Immature natural killer cell (primary cell): ENCODE measurements at places on chromosomes 5 and 9.

GRCh38 chr9:129414377-129414992, 206.4 kb downstream of the C9orf50 start:
- peaks cover 55% of the 10 kb centered on the region for H3K27me3 ChIP-seq
- H3K4me1 ChIP-seq = peaks cover 26% of the 10 kb centered on the region
- H3K27ac ChIP-seq = peak overlapping the region; percentile 93
- H3K4me3 ChIP-seq = peak overlapping the region; percentile 68
- H3K36me3 ChIP-seq = peaks cover 10% of the 10 kb centered on the region

DNA sequence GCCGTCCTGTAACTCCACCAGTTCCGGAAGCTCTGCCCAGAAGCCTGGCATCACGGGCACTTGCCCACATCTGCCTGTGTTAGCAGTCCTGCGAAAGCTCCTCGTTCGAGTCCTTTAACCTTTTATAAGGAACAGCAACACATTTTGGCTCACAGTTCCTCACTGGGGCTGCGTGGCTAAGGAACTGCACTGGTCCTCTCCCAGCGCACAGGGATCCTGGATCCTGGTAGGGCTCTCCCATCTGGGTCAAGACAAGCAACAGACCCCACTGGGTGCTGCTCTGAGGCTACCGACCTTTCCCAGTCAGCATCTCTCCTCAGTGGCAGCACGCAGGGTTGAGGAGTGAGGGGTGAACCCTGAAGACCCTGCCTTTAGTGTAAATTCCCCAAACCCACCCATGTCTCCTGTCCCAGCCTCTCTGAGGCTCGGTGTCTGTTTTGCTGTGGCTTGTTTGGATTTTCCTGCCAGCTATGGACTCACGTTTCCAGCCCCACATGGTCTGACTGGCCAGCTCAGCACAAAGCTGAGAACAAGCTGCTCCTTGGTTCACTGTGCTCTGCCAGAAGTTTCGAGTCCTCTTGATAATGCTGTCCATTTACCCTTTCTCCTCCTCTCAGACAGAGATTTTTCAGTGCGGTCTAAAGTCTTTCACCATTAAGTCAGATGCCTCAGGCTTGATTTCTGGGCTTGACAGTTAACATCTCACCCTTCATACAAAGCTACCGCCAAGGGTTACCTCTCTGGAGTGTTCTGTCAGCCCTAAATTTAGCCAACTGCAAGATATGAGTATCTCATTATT, 80.0 kb downstream of the AK8 start:
- H3K4me1 ChIP-seq = peaks cover 5% of the 10 kb centered on the region
- H3K27ac ChIP-seq = no peak overlapping the region
- no peak for DNase-seq

DNA sequence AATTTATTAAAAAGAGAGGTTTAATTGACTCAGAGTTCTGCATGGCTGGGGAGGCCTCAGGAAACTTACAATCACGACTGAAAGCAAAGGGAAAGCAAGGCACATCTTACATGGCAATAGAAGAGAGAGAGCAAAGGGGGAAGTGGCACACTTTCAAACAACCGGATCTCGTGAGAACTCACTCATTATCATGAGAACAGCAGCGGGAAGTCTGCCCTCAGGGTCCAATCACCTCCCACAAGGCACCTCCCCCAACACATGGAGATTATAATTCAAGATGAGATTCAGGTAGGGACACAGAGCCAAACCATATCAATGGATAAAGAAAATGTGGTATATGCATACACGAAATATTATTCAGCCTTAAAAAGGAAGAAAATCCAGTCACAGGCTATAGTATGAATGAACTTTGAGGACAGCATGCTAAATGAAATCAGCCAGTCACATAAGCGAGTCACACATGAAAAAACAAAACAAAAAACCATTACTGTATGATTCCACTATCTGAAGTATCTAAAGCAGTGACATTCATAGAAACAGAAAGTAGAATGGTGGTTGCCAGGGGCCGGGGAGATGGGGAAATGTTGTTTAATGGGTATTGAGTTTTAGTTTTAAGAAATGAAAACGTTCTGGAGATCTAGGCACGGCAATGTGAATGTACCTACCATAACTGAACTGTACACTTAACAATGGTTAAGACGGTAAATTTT, 83.4 kb upstream of the PCA3 start:
- H3K27ac ChIP-seq = no peak overlapping the region
- H3K4me3 ChIP-seq = no peak overlapping the region
- no peaks in the 10 kb centered on the region for H3K4me1 ChIP-seq
- DNase-seq = no peak

DNA sequence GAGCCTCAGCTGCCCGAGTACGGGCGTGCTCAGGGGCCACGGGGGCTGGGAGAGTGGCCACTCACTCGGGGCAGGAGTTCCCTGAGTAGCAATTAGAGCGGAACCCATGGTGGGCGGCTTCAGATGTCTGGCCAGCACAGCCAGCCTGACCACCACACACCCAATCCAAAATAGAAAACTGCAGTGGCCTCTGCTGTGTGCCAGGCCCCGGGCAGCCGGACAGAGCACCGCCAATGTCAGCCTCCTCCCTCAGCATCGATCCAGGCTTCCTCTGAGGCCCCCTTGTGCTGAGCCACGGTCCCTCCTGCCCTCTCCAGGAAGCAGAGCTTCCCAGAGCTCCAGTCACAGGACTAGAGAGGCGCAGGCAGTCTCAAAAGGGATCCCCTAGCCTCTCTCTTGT, 2.7 kb downstream of the ADAMTS2 start:
- no peak overlapping the region for H3K27ac ChIP-seq
- peaks cover 10% of the 10 kb centered on the region for H3K27me3 ChIP-seq
- no peaks in the 10 kb centered on the region for H3K36me3 ChIP-seq
- peaks cover 6% of the 10 kb centered on the region for H3K4me1 ChIP-seq
- no peak for DNase-seq

DNA sequence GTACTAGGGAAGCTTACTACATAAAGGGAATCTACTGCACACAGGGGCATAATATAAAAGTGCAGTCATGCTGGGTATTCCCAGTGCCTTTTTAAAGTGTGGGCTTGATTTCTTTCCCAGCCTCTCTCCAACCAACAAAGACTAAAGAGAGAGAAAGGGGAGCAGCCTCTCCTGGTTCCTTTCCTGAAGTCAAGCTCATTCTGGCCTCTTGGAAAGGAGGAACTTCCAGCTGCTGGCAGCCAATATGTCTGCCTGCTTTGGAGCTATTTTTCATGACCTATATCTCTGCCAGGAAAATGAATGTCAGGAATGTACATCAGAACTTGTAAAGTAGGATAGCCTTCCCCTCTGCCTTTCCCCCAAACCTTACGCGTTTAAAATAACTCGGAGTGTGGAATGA, 57.1 kb downstream of the RAB3C start:
- no peak overlapping the region for H3K27ac ChIP-seq
- H3K4me3 ChIP-seq = no peak overlapping the region
- peaks cover 1% of the 10 kb centered on the region for H3K27me3 ChIP-seq
- DNase-seq = no peak
- H3K4me1 ChIP-seq = no peaks in the 10 kb centered on the region
- H3K36me3 ChIP-seq = no peaks in the 10 kb centered on the region

DNA sequence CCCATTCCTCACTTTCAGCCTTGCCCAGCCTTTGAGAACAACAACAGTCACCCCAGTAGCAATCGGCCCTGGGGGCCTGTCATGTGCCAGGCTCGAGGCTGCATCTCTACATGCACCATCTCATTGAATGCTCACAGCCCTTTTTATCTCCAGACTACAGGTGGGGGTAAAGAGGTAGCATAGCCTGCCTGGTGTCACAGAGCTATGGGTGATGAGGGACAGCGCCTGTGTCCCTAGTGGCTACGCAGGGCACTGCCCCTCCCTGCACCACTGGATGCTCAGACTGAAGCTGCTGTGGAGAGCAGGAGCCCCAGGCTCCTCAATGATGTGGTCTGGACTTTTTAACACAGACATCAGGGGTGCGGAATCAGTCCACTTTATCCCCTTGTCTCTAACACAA, 2.8 kb downstream of the CAMK2A start:
- DNase-seq = no peak
- H3K27ac ChIP-seq = no peak overlapping the region
- peaks cover 3% of the 10 kb centered on the region for H3K27me3 ChIP-seq
- no peak overlapping the region for H3K4me3 ChIP-seq
- H3K4me1 ChIP-seq = no peaks in the 10 kb centered on the region

- no peak for DNase-seq
- H3K4me1 ChIP-seq = peaks cover 5% of the 10 kb centered on the region
- no peaks in the 10 kb centered on the region for H3K36me3 ChIP-seq
These were observed 2.0 kb upstream of the ROR2 start for GRCh38 chr9:91951944-91952520.

DNA sequence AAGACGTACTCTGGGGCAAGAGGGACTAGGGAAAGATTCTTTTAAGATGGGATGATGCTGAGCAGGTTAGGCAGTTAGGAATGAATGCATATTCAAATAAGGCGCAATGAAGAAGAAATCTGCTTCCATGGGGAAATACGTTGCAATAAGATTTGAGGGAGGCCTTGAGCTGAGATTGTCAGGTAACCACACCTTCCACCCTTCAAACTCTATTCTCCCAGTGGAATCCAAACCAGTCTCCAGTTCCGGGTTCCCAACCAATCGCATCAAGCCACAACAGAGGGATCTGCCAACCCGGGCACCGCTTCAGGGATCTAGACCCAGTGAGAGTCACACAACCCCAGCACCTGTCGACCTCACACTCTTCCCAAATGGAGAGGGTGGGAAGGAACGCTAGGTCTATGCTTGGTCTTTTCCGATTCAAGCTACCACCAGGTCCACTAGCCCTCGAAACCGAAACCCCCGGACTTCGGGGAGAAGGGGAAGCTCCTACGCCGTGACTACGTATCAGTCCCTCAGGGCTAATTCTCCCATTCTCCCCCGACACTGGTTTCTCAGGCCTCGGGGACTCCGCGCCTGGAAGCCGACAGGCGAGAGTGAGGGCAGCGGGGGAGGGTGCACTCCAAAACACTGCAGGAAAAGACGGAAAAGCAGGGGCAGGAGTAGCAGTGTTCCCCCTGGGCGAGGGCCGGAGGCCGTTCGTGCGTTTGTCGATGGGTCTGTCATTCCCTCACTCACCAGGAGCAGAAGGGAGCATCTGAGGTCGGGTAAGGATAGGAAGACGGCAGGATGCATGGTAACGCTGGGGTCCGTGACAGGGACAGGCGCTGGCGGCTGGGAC, 534 bp downstream of the ERP44 start:
- peak overlapping the region; percentile 100 for H3K4me3 ChIP-seq
- DNase-seq = peak; percentile 48
- peaks cover 66% of the 10 kb centered on the region for H3K4me1 ChIP-seq
- peak overlapping the region; percentile 94 for H3K27ac ChIP-seq
- H3K36me3 ChIP-seq = no peaks in the 10 kb centered on the region

DNA sequence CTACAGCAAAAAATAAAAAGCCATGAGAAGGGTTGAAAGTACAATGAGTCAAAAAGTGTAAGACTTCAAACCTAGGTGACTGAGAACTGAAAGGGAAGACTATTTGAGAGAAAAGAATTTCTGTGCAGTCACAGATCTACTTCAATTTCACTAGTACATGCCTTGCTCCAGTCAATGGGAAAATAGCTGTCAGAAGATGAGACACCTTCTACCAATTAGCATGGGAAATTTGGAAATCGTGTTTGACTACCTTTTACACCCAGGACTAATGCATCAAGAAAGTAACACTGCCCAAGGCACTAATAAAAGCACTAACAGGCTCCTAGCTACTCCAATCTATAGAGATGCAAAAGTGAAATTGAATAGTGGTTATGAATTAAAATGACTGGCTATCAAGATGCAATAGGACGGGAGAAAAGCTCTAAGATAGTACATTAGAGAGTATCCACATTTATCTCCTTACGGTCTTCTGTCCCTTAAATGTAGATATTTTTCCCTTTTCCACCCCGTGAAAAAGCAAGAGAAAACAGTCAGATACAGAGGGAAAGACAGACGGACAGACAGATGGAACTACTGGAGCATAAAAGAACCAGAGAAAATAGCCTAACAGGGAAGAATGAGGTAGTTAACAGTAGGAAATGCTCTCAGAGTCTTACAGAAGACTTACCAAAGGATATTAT, 15.2 kb downstream of the ERP44 start:
- DNase-seq = no peak
- no peaks in the 10 kb centered on the region for H3K27me3 ChIP-seq
- H3K4me1 ChIP-seq = peaks cover 94% of the 10 kb centered on the region
- H3K36me3 ChIP-seq = no peaks in the 10 kb centered on the region

DNA sequence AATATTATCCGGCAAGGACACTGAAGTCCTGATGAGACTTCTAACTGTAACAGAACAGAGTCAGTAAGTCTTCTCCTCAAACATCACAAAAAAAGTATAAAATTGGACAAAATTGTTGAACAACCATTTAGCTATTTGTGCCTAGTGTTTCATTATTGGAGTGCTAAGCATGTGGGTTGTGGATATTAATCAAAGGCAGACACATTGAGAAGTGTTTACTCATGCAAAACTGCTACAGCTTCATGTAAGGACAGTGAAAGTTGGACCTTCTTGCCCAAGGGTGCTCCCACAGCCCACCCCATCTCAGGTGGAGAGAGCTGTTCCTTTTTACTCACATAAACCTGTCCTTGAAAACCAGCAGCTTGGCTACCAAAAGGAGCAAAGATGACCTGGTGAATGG, 355.1 kb upstream of the DAB2 start:
- no peak overlapping the region for H3K4me3 ChIP-seq
- no peak overlapping the region for H3K27ac ChIP-seq
- peaks cover 13% of the 10 kb centered on the region for H3K27me3 ChIP-seq
- no peaks in the 10 kb centered on the region for H3K4me1 ChIP-seq
- DNase-seq = no peak

- no peak overlapping the region for H3K27ac ChIP-seq
- H3K4me3 ChIP-seq = no peak overlapping the region
- peaks cover 2% of the 10 kb centered on the region for H3K27me3 ChIP-seq
- no peaks in the 10 kb centered on the region for H3K4me1 ChIP-seq
- no peaks in the 10 kb centered on the region for H3K36me3 ChIP-seq
- no peak for DNase-seq
These were observed 30.9 kb downstream of the EPB41L4B start for GRCh38 chr9:109289931-109290330.

DNA sequence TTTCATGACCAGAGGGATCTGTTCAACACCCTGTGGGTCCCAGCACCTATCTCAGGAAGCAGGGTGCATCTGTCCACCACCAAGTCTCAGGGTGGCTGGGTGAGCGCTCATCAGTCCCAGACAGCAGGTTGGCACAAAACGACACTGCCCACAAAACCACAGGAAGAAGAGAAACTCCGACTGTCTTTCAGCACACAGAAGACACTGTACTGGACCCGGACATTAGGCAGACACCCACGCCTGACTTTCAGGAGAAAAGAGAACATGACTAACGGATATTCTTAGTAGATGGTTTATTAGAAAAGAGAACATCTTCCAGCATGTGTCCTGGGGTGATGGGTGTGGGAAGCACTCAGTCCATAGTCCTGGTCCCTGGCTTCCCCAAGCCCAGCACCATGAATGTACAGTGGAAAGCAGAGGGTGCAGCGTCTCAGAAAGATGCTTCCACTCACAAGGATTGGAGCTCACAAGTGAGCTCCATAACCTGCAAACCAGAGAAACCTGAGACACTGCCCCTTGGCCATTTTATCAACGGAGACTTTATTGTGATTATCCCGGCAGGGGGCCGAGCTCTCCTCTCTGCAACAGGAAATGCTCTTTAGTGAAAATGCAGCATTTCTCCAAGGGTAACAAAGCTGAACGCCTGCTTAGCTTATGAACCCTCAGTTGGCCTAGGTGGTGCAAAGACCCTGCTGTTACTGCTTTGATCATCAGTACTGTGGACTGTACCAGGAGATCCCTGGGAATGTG, 35.8 kb upstream of the LCP2 start:
- H3K4me3 ChIP-seq = no peak overlapping the region
- H3K4me1 ChIP-seq = peaks cover 18% of the 10 kb centered on the region
- H3K27ac ChIP-seq = no peak overlapping the region
- no peaks in the 10 kb centered on the region for H3K36me3 ChIP-seq

GRCh38 chr5:3307982-3308621, 287.5 kb upstream of the IRX1 start:
- no peak overlapping the region for H3K4me3 ChIP-seq
- DNase-seq = no peak
- no peaks in the 10 kb centered on the region for H3K4me1 ChIP-seq
- peaks cover 1% of the 10 kb centered on the region for H3K27me3 ChIP-seq
- no peaks in the 10 kb centered on the region for H3K36me3 ChIP-seq
- H3K27ac ChIP-seq = no peak overlapping the region
